ENCODE measurements at places on chromosomes 7 and 10. TPM values are rescaled to one million over a fixed set of nuclear protein-coding genes. Genes with fewer than 3 reads are reported as not detected.

- peak; percentile 22 for DNase-seq
Observed at GRCh38 chr7:156942708-156943090, 6.8 kb upstream of the NOM1 start.

GRCh38 chr7:11341285-11341944, 367.7 kb downstream of the PHF14 start:
- peak; percentile 39 for DNase-seq

C10orf62 gene
- total RNA-seq, result not detected

DNA sequence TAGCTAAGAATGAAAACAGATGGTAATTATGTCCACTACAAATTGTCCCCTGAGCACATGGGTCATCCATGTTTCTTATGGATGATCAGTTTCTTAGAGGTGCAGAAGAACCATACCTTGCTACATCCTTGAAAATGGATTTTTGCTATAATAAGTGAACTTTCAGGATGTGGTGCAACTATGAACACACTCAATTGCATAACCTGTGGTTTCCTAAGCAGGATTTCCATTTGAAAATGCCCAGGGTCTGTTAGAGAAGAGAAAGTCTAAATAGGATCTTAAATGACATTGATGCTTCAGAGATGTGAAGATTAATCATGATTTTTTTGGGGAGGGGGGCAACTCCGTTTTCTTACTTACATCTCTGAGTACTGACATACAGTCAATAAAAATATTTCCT, 39.6 kb upstream of the CACNB2 start:
- DNase-seq, result peak; percentile 40

DNA sequence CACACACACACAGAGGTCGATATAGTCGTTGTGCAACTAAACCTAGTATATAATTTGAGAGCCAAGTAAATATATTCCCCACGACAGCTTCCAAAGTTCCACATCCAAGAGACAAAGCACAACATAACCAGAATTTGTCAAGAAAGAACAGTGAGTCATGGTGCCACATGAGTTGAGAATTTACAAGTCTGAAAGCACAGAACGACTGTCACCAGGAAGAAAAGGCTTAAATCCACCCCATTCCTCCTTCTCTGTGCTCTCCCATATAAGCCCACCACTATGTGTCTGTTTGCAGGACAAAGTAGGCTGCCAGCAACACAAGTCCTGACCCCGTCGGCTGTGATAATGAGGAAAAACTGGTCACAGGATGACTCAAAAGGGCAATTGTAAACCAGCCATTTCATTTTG, 32.8 kb downstream of the GSAP start:
- peak; percentile 68 for DNase-seq

LZTS2 gene
- 95.2 TPM for total RNA-seq

CLRN3 gene
- total RNA-seq, result not detected

GRCh38 chr10:73771722-73772280, 10.0 kb upstream of the CHCHD1 start:
- DNase-seq, result peak; percentile 62

GRCh38 chr10:77501846-77502261, 135.8 kb downstream of the KCNMA1 start:
- peak; percentile 76 for DNase-seq

DNA sequence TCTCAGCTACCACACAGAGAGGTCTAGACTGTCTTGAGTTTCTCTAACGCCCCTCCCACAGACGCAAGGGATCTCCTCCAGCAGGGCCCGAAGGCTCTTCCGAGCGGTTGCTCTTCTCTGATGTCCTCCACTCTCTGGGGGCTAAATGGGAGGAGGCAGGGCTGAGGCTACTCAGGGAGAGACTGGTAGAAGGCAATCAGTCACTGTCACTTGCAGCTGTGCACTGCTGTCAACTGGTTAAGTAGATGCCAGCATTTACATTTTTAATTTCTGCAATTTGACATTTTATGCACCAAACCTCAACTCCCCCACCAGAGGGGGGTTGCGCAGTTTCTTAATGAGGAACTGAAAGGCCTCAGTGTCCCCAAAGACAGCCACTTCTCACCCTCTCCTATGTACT, 442.8 kb downstream of the PLXNA4 start:
- DNase-seq, result no peak

SEMA4G gene
- not detected for total RNA-seq

SLC18A3 gene
- total RNA-seq, result not detected

- no peak for DNase-seq
Observed at GRCh38 chr7:44284881-44285541, 40.4 kb downstream of the CAMK2B start.

NRF1 gene
- total RNA-seq, result 7.0 TPM

DNA sequence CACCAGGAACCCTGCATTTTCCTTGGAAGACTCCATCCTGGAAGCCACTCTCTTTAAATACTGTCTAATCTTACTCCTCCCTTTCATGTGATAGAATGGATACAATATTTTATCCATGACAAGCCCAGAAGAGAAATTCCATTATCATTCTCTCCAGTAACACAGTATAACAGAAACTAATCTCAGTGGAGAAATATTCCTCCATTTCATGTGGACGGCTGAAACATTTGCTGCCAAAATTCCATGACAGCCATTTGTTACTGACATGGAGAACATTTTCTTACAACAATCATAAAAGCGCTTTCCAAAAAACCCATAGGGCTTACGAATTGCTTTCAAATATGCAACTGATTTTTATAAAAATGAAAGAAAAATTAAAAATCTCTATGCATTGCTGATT, 392.8 kb upstream of the KLF6 start:
- DNase-seq, result no peak

GRCh38 chr10:74310652-74311257, 159.7 kb downstream of the ADK start:
- no peak for DNase-seq

FZD8 gene
- total RNA-seq, result 25.5 TPM

- no peak for DNase-seq
Observed at GRCh38 chr10:110973400-110973799, 54.0 kb downstream of the SHOC2 start.

DNA sequence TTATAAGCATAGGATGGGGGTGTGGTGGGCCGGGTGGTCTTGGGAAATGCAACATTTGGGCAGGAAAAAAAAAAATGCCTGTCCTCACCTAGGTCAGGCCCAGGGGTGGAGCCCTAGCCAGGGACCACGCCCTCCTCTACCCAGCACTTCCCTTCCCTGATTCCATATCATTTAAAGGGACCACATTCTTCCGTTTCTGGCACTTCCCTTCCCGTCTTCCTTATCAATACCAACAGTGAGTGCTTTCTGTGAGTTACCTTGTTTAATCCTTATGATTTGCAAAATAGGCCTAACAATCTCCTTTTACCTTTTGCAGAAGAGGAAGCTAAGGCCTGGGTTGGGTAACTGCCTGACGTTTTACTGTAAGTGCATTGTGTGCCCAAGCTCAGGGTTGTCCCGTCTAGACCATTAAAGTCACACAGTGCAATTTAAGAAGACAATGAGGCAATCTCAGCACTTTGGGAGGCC, 16.7 kb upstream of the C10orf95 start:
- no peak for DNase-seq

DNA sequence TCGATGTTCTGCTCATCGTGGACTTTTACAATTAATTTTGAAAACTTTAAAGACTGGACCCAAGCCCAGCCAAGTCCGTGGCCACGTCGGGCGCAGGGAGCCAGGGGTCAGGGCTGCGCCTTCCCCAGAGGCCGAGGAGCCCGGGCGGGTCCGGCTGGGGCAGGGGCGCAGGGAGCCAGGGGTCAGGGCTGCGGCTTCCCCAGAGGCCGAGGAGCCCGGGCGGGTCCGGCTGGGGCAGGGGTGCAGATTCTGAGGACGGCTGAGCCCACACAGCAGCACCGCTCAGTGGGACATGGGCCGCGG, 75.2 kb downstream of the MICALL2 start:
- DNase-seq, result no peak

GRCh38 chr10:88920986-88921593, 31.5 kb downstream of the ACTA2 start:
- DNase-seq, result peak; percentile 49

DNA sequence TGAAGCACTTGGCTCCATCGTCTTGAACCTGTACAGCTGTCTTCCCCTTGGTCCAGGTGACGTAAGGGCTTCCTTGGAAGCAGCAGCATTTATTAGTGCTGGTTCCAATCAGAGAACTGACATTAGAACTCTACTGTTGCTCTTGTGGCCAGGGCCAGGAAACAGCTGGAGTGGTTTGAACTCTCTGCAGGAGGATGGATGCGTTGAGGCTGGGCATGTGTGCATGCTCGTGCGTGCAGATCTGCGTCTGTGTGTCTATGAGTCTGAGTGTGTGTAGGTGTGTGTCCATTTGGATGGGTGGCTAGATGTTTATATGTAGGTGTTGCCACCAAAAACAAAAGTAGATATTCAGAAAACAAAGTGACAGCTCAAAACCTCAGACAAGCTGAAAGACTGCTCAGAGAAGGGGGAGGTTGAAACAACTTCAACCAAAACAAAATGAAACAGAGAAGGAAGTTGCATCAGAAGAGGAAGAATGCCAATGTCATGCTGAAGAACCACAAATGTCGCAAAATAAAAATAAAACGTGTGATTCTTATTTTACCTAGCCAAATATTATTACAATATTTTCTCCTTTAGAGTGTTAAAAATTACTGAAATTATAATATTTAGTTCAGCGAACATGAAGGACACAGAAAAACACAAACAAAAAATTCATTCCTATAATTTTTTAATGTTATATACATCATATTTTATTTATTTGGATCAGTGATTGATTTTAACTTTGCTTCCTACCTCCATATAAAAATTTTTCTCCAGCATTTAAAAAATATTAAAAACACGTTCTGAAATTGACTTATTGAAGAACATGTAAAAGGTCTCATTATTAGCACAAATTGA, 96.1 kb upstream of the MKLN1 start:
- peak; percentile 44 for DNase-seq

NEUROD6 gene
- total RNA-seq, result not detected

- no peak for DNase-seq
Observed at GRCh38 chr7:111911166-111911961, 294.8 kb downstream of the DOCK4 start.

NUTM2A gene
- total RNA-seq, result 1.0 TPM

DNA sequence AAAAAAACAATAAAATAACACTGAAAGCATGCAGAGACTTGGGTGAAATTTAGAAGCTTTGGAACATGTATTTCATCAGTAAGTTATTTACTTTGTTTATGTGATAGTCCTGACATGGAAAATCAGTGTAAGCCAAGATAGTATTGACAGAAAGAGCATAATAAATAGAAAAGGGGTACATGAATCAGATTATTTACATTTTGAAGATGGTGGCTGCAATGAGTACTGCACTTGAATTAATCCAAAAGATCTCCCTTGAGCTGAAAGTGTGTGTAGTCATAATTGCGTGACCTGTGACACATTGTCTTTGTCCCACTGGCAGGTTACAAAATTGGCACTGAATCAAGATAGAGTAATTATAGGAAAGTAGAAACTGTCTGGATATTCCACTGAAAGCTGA, 562.9 kb downstream of the GFRA1 start:
- DNase-seq, result peak; percentile 2

GRCh38 chr10:72552857-72553256, 73.0 kb downstream of the MICU1 start:
- DNase-seq, result peak; percentile 86

- no peak for DNase-seq
Observed at GRCh38 chr7:74183142-74183541, 9.0 kb downstream of the EIF4H start.

- DNase-seq, result peak; percentile 76
Observed at GRCh38 chr7:134946260-134946659, 40.0 kb upstream of the AGBL3 start.

DNA sequence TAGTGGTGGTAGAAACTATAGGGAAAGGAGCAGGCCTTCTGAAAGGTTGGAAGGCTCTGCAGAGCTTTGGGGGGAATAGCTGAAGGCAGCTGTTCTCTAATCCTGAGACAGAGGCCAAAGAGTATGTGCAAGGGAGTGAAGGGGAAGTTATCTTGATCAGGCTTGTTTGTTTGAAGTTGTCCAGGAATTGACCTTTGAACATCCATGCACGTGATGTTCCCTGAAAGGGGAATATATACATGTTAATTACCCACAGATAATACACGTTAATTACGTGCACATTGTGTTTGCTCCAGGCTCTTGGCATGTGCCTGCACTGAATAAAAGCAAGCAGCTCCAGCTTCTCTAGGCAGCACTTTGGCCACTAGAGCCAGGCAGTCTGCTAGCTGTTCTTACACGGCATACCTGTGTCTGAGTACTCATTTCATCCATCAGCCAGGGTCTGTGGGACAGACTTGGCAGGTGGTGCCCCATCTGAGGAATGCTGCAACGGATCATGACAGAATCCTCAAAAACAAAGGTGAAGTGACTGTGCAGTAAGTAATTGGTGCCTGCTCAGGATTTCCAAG, 18.0 kb upstream of the STARD3NL start:
- no peak for DNase-seq

DNA sequence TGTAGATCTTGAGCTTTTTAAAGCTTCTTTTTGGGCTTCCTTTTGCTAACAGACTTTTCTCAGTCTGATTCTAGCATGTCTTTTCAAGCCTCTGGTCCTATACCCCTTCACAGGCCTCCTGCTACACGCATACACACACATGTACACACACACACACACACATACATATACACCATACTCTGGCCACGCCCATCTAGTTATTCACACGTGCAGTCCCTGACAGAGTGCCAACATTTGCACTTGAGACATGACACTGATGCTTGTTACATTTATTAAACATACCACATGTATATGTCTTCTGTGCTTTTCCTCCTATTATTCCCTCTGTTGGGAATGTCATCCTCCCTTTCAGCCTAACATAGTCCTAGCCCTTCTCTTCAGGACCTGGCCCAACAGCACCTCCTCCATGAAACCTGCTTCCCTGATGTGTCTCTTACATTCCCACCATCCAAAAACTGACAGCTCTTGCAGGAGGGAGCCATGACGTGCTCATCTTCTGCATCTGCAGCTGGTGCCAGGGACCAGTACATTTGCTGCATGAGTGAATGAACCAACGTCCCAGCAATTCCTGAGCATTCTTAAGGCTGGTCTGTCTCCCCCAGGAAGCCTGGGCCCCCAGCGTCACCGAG, 222.1 kb downstream of the ARHGAP12 start:
- peak; percentile 26 for DNase-seq

DNA sequence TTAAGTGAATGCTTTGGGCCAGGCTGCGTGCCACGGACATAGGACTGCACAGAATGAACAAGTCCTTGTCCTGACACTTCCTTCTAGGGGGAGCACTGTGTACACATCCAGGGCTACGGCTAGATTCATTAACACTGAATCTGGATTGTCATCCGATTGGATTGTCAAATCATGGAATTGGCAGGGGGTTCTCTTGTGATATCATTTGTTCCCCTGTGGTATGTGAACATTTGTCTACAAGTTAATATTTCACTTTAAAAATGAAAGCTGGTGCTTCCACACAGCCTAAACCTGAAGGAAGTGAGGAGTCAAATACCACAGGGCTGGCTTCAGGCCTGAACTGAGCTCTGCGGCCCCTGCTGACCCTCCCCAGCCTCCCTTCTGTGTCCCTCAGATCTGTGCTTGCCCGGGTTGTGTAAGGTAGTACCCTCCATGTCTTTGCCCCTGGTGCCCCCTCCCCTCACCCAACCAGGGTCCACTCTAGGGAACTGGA, 75.6 kb downstream of the SNX10 start:
- DNase-seq, result no peak

- DNase-seq, result no peak
Observed at GRCh38 chr7:11188529-11189310, 215.0 kb downstream of the PHF14 start.

GSTO2 gene
- total RNA-seq, result 1.1 TPM

Data from GM23248 (cell line).